ENCODE measurements at places on chromosomes 12 and 14. TPM values are rescaled to one million over a fixed set of nuclear protein-coding genes. Genes with fewer than 3 reads are reported as not detected.

DNA sequence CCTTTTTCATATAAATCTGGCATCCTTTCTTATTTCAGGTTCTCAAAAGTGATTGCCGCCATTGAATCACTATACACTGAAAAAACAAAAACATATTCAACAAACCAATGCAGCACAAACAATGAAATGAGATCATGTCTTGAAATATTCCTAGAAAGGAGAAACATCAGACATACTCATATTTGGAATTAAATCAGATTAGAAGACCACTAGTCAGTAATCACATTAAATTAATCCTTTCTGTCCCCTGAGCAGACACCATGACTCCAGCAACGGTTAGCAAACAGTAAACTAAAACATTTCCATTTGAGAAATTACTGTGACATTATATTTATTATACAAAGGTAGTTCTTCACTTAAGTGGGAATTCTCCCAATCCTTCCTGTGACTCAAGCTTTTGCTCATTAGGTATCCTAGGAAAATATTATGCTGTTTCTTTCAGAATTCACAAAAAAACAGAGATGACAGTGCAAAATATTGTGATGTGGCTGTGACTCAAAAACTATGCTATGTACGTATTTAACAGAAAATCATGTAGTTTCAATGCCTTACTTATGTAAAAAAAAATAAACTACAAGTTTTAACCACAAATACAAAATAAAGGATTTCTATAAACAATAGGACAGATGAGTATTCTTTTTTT lies 29.7 kb downstream of the CPNE8 start:
- DNase-seq: no peak

- DNase-seq: peak; percentile 31
These were observed 8.1 kb upstream of the KRT4 start for GRCh38 chr12:52821826-52822660.

GRCh38 chr14:59695198-59695597 lies 118.6 kb upstream of the CCDC175 start:
- DNase-seq: no peak

GRCh38 chr14:68685419-68686204 lies 107.3 kb downstream of the ZFP36L1 start:
- DNase-seq: no peak

- no peak for DNase-seq
These were observed 406.0 kb downstream of the PRKD1 start for GRCh38 chr14:29521526-29522137.

GRCh38 chr14:62234849-62235248 lies 472.6 kb downstream of the SNAPC1 start:
- no peak for DNase-seq

GRCh38 chr14:58730792-58731464 lies 93.2 kb downstream of the DACT1 start:
- DNase-seq: no peak

DNA sequence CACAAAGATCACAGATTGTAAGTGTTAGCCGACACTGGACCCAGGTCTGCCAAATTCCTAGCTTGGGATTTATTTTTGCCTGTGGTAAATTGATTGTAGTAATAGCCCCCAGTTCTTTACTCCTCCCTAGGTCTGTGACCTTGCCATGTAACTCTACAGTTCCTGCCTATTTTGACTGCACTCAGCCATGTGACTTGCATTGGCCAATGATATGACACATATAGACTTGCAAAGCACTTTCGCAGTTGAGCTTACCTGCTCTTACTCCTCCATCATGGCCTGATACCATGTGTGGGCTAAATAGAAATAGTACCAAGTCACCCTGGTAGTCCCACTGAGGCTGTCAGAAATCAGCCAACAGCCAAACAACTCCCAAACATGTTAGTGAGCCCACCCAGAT lies 240.3 kb downstream of the DUSP6 start:
- DNase-seq: no peak

DNA sequence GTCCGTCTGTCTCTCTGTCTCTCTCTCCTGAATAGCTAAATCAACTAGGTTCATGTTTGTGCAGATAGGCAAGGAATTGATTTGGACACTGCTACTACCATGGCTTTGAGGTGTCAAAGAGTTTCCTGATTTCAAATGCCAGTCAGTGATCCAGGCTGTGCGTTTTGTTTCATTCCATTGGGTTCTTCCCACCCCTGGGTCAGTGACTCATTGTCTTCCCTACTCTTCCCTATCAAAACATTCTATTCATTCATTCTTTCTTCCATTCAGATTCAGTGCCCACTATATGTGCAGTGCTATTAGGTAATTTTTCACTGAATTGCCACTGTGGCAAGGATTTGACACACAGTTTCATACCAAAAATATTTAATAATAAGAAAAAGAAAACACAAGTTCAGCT lies 50.4 kb downstream of the RPH3A start:
- DNase-seq: peak; percentile 22

DNA sequence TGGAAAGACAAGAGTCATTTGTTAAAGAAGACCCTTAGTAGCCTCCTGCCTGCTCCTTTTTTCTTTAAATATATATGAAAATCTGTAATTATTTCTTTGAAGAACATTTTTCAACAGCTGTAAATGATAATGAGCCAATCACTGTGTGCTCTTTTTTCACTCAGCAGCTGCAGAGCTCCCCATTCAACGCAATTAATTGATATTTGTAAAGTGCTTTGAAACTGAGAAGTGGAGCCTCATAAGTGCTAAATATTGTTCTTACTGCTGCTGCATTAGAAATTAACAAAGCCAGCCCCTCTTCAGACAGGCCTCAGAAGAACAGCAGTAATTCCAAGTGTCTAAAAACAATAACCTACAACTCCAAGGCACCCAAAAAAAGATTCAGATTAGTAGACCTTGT lies 224.3 kb downstream of the GXYLT1 start:
- no peak for DNase-seq

Gene KDM5A
- 22.5 TPM for polyA plus RNA-seq

Gene PROX2
- polyA plus RNA-seq: not detected

Gene RNU4-1
- polyA plus RNA-seq: not detected

Gene MEG3
- polyA plus RNA-seq: 56.7 TPM

Gene AJUBA
- polyA plus RNA-seq: 68.0 TPM

Gene PAH
- polyA plus RNA-seq: not detected

Gene ZC3H10
- polyA plus RNA-seq: 3.2 TPM

All from A549 (cell line).